ENCODE measurements at places on chromosomes 16 and 17. TPM values are rescaled to one million over a fixed set of nuclear protein-coding genes. Genes with fewer than 3 reads are reported as not detected.

Gene EXOSC6
- 13.1 TPM for total RNA-seq

DNA sequence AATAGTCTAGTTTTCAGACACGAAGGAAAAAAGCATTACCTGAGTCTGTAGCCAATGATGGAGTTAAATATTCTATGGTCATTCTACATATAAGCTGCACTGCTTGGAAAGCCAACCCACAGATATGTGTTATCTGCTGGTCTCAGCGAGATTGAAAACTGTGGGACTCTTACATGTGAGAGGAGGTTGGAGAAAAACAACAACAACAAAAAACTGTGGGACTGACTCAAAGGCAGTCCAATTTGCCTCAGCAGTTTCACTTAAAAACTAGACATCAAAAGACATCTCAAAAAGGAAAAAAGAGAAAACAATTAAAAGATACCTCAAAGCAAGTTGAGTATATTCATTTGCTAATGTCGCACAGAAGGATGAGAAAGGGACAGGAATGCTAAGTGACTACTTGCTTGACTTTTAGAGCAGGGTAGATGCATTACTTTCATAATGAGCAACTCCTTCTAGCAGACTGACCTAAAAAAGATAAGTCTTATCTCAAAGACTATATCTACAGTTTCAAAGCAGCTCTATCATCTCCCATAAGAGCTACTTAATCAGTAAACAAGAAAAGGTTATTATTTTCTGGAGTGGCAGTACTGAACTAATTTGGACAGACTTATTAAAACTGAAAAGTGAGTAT is 35.5 kb upstream of the ITGA2B start:
- no peak for DNase-seq

- no peak for DNase-seq
Observed at GRCh38 chr17:58246781-58247180, 8.4 kb downstream of the LPO start.

DNA sequence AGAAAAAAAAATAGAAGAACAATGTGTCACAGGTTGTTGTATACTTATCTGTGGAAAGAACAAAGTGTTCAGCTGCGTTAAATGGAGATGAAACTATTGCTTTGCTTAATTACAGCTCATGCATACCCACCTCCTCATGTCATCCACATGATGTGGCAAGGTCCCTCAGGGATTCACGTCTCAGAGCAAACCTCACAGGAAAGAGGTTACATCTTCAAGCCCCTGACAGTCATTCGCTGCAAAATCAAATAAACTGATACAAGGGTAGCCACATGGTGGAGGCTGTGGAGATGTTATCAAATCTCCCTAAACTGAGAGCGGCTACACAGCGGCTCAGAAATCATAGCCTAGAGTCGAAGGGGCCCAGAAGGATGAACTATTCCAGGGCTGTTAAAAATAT is 21.1 kb downstream of the GINS3 start:
- no peak for DNase-seq

DNA sequence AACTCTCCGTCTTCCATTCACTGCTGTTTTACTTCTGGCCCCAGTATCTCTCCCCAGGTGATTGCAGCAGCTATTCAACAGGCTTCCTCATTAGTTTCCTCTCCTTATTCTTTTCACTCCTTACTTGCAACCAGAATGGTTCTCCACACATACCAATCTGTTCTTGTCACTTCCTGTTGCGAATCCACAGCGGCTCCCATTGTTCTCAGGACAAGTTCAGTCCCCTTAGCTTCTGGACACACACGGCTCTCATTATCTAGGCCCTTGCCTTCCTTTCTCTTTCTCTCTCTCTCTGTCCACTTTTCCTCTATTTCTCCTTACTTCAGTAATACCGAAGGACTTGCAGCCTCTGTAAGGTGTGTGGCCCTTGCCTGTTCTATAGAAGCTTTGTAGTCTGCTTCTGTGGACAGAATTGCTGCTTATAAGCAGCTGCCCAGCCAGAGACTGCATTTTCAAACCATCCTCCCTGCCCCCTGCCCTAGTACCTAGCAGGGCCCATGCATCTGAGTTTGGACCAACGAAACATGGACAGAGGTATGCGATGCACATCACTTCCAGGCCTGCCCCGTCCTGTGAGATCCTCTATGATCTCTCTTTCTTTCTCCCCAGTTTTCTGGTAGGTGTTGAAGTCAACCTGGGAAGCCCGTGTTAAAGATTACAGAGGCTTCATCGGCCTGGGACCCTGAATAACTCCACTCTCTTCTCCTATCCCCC is 45.7 kb downstream of the VAT1L start:
- no peak for DNase-seq

Gene COX10
- total RNA-seq = 7.0 TPM

- peak; percentile 49 for DNase-seq
Observed at GRCh38 chr16:28304214-28304613, 11.9 kb downstream of the SBK1 start.

DNA sequence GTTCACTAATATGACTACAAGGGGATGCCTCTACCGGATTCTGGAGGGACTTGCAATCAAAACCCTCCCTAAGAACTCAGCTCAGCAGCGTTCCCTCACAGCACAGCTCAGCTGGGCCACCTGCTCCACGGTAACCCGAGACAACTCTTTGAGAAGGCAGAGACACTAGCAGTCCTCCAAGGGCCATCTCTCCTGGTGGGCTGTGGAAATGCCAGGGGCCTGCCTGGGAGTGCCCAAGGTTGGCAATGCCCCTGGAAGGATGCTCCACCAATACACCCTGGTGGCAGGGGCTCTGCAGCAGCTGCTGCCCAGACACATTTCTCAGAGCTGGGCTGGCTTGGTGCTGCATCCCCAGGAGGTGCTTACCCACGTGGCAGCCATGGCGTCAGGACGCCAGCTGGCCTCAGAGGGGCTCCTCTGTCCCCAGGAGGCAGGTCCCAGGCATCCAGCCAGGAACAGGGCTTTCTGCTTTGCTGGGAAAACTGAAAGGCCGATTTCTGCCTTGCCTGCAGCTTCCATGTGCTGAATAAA is 16.5 kb downstream of the CDIP1 start:
- no peak for DNase-seq

Gene MYH13
- not detected for total RNA-seq

Gene SPATA32
- total RNA-seq = not detected

DNA sequence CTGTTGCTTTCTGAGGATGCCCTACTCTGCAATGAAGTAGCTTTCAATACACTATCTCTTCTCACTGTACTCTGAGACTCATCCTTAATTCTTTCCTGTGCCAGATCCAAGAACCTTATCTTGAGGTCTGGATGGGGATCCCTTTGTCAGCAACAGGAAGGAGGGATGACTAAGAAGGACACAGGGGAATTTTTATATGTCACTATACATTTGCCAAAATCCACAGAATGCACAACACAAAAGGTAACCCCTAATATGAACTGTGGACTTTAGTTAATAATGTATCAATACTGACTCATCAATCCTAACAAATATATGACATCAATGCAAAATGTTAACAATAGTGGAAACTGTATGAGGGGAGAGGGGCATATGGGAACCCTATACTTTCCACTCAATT is 4.7 kb upstream of the RBBP6 start:
- no peak for DNase-seq

GRCh38 chr16:59168461-59169114 is 434.5 kb upstream of the GOT2 start:
- no peak for DNase-seq

Gene GFER
- 9.0 TPM for total RNA-seq

DNA sequence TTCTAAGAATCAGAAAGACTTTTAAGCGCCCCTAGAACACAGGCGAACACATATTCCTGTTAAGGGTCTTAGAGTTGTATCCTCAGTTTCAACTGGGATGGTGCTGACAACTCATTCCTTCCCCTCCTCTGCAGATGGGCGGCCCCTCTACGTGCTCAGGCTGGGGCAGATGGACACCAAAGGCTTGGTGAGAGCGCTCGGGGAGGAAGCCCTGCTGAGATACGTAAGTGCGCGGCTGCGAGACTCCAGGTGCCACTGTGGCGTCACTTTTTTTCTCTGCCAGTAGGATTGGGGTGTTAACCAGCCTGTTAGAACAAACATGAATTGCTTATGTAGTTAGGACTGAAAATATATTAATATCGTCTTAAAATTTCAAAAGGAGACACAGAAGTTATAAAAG is 62.7 kb downstream of the SEC14L1 start:
- no peak for DNase-seq

Gene HIC1
- 3.9 TPM for total RNA-seq

DNA sequence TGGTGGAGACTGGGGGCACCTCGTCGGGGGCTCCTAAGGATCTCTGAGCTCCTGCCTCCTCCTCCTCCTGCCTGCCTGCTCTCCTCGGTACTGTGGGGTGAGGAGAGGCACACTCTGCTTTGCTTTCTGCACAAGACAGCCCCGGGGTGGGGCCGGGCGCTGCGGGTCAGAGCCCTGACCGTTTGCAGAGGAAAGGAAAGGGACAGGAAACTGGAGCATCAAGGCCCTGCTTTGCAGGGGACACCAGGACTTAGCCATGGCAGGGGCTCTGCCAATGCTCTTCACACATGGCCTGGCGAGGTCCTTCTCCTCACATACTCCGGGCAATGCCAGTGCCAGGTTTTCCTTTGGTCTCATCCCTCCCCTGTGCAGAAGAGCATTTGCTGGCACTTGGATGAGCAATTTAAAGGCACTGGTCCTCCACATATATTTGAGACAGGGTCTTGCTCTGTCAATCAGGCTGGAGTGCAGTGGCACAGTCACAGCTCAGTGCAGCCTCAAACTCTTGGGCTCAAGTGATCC is 23.8 kb upstream of the DOC2B start:
- no peak for DNase-seq

DNA sequence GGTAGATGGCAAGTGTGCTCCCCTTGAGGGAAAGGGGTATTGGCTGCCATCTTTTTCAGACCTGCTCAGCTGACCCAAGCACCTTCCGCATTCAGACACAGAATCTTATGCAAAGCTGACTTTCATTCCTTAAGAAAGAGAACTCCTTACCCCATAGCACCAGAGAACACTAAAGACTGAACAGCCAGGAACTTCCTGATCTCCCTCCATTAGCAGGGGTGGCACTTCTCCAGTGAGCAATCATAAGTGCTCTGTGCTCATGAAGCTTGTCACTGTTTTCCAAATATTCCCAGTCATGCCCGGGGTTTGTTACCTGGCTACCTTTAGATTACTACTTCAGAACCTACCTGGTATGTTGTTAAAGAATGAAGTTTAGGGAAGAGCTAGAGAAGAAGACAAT is 11.9 kb downstream of the HSD17B2 start:
- DNase-seq = no peak

- DNase-seq = no peak
Observed at GRCh38 chr16:71383054-71383773, 24.7 kb downstream of the CALB2 start.

Gene SEZ6L2
- total RNA-seq = 0.25 TPM

DNA sequence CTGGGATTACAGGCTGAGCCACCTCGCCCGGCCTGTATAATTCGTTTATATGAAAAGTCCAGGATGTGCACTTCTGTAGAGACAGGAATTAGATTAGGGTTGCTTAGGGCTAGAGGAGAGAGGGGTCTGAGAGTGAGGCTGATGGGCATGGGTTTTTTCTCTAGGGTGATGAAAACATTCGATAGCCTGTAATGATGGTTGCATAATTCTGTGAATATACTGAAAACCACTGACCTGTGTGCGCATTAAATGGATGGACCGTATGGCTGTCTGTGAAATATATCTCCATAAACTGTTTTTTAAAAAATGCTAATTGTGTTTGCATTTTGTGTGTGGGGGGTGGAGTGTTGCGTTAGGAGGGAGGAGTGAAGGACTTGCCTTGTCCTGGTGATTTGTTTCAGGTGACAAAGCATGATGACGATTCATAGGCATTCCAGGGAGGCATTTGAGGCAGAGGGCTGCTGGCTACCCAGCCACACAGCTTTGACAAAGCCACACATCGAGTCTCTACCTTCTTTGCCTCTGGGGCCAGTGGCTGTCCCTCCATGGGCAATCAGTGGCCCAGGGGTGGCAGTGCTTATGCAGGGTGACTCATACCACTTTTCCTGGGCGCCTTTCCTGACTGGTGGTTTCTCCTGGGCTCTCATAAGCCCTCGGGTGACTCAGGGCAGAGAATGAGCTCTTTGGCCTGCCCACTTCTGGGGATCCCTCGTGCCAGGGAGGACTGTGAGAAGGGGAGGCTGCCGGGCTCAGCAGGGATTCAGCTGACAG is 148.5 kb upstream of the WSCD1 start:
- no peak for DNase-seq

Gene CUEDC1
- total RNA-seq = 3.2 TPM

Gene SLFN14
- 23.7 TPM for total RNA-seq

GRCh38 chr17:10616502-10617119 is 40.5 kb downstream of the MYH3 start:
- peak; percentile 79 for DNase-seq

Gene UNKL
- total RNA-seq = 7.1 TPM

Measured in liver (tissue), 10 donors.